ENCODE measurements at places on chromosomes 2 and 18.

GRCh38 chr18:39870591-39870990 lies 2084.4 kb upstream of the PIK3C3 start:
- no peak for DNase-seq

- DNase-seq = no peak
Measured at GRCh38 chr18:8380006-8380405, 229.2 kb upstream of the RAB12 start.

GRCh38 chr2:223959688-223960087 lies 2.4 kb downstream of the MRPL44 start:
- DNase-seq = no peak

- no peak for DNase-seq
Measured at GRCh38 chr2:231819447-231820042, 33.3 kb downstream of the COPS7B start.

DNA sequence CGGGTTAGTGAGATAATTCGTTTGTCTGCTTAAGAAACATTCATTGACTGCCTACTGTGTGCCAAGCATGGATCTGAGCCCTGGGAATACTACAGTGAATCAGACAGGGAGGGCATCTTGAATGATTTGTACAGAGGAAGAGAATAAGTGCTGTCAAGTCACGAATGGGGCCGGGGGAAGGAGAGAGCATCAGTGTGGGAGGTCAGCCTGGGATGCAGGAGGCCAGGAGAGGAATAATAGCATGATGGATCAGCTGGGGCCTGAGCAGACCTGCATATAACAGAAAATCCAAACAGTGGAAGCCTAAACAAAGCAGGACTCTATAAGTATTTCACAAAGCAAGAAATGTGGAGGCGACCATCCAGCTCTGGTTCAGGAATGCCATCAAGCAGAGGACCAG lies 55.4 kb upstream of the PAX8 start:
- no peak for DNase-seq
